ENCODE measurements at places on chromosomes 6 and 20.

GRCh38 chr6:32700391-32701040 lies 34.1 kb upstream of the HLA-DQB1 start:
- DNase-seq = peak; percentile 59

DNA sequence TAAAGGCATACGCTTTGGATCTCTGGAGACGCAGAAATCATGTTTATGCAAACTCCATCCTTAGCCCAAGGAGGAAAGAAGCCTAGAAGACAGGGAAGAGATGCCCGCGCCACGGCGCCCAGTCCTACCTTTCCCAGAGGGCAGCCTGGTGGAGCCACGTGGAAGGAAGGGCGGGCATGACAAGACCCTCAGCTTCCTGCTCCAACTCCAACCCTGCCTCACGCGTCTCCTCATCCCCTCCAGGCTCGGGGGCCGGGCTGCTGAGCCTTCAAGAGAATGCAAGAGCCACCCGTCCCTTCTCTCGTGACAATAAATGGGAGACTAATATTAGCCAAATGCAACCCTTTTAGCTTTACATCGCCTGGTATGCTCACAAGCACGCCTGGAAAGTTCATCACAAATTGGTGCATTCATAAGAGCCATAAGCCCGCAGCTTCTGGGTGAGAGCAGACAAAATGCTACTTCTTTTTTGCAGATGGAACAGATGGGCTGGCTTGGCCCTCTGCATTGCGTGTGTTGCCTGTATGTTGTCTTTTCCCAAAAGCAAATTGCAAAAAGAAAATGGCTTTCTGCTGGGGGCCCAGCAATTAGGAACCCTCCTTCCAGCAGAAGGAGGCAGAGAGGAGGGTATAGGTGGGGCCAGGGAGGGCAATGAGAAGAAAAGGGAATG lies 8.2 kb upstream of the NTSR1 start:
- DNase-seq = no peak

- DNase-seq = no peak
Measured at GRCh38 chr6:124676033-124676432, 286.2 kb upstream of the RNF217 start.

- peak; percentile 83 for DNase-seq
Measured at GRCh38 chr6:32968867-32969684, 682 bp downstream of the BRD2 start.

- DNase-seq = peak; percentile 58
Measured at GRCh38 chr6:53492860-53493634, 51.9 kb downstream of the GCLC start.
